RCC 7860 (cell line): ENCODE measurements at places on chromosomes 16 and 17.

DNA sequence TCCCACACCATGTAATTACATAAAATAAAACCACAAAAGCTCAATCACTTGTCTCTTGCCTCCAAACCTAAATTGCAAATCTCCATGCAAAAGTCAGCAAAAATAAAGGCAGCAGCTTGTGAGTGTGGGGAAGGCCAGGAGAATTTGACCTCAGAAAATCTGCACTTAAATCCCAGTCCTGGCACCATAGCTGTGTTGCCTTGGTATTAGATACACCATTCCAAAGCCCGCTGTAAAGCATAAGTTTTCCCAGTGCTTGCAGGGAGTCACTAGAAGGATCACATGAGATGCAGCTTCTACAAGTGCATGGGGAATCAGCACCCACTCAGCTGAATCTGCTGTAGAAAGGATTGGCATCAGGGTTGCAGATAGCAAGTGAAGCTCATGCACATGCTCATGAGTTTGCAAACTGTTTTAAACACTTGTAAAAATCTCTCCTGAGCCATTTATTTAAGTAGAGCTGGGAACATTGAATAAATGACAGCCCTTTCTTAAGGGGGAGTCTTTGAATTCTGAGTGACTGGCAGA lies 495.0 kb upstream of the HSBP1 start:
- DNase-seq, result no peak

DNA sequence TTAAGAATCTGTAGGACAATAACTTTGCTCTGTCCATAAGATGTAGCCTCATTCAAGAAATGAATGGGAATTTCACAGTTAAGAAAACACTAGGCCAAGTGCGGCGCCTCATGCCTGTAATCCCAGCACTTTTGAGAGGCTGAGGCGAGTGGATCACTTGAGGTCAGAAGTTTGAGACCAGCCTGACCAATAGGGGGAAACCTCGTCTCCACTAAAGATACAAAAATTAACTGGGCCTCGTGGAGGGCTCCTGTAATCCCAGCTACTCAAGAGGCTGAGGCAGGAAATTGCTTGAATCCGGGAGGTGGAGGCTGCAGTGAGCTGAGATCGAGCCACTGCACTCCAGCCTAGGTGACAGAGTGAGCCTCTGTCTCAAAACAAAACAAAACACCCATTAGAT lies 19.9 kb upstream of the RSL1D1 start:
- DNase-seq, result no peak

- DNase-seq, result peak; percentile 34
Measured at GRCh38 chr16:85553436-85554113, 59.5 kb upstream of the GSE1 start.

DNA sequence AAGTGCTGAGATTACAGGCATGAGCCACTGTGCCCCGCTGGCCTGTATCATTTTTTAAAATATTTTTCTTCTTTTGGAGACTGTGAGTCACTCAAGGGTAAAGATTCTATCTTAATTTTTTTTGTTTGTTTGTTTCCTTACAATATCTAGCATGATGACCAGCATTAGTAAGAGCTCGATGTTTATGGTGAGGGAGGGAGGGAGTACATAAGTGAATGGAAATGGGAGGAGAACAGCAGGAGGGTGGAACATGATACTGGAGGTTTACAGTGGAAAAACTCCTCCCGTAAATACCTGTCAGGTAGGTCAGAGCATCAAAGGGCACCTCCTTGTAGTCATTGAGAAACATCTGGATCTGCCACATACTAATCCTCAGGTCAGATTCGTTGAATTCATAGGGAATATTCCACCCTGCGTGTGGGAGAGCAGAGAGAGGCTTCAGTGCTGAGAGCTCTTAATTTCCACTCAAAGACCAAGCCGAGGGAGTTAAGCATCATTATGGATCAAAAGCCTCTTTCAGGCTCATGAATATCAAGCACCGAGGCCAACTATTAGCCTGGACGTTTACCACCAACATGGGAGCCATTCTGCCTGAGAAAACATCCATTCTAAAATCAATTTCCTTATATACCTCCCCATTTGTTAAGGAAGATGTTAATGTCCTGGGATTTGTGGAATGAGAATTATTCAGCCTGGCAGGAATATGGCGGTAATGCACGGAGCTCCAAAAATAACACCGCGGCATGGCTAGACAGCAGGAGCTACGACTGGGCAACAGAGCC lies 51.8 kb downstream of the LYRM1 start:
- no peak for DNase-seq

GRCh38 chr17:79201536-79202227 lies 127.1 kb downstream of the ENGASE start:
- peak; percentile 88 for DNase-seq

DNA sequence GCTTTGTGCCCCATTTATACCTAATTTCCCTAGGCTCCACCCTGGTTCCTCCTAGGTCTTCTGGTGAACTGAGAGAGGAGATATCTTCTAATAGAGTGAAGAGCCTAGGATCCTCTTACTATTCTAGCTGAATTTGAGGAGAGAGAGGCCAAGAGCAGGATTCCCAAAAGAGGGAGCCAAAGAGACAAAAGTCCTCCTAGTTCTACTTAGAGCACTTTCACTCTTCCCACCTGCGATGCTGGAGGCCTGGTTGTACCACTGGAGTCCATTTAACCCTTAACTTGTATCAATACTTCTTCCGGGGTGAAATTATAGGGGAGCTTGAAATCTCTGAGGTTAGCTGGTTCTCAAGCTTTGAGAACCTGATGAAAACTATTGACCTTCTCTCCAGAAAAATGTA lies 3.4 kb upstream of the SSH2 start:
- DNase-seq, result no peak

- no peak for DNase-seq
Measured at GRCh38 chr16:48276102-48276501, 28.8 kb upstream of the ABCC11 start.

DNA sequence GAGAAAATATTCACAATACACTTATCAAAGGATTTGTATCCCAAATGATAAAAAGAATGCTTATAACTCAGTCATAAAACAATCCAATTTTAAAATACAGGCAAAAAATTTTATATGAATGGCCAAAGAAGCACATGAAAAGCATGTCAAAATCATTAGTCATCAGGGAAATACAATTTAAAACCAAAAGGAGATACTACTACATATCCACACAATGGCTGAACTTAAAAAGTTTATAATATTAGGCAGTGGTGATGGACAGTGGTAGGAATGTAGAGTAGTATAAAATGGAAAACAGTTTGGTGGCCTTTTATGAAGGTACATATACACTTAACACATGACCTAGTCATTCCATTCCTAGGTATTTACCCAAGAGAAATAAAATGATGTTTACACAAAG lies 12.2 kb downstream of the CMC2 start:
- DNase-seq, result no peak

- no peak for DNase-seq
Measured at GRCh38 chr17:44376779-44377178, 12.7 kb downstream of the ITGA2B start.

- DNase-seq, result no peak
Measured at GRCh38 chr17:34010534-34010933, 244.6 kb upstream of the CCL2 start.

DNA sequence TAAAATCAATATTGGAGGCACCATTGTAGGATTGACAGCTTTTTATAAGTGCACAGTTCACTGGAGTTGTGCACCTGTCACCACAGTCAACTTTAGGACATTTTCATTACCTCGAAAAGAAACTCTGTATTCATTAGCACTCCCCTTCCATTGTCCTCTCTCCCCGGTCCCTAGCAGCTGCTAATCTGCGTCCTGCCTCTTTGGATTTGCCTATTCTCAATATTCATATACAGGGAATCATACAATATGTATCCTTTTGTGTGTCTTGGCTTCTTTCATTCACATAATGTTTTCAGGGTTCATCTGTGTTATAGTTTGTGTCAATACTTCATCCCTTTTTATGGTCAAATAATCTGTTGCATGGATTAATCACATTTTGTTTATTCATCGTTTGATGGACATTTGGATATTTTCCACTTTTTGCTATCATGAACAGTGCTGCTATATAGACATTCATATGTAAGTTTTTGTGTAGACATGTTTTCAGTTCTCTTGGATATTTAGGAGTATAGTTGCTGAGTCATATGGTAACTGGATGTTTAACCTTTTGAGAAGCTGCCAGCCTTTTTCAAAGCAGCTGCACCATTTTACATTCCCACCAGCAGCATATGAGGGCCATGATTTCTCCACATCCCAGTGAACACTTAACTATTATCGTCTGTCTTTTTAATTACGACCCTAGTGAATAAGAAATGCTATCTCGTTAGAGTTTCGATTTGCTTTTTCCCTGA lies 9.8 kb downstream of the DNAJA3 start:
- no peak for DNase-seq

- DNase-seq, result no peak
Measured at GRCh38 chr17:63700528-63701455, 867 bp upstream of the LIMD2 start.

- no peak for DNase-seq
Measured at GRCh38 chr17:28274591-28275265, 44.3 kb upstream of the TMEM97 start.

DNA sequence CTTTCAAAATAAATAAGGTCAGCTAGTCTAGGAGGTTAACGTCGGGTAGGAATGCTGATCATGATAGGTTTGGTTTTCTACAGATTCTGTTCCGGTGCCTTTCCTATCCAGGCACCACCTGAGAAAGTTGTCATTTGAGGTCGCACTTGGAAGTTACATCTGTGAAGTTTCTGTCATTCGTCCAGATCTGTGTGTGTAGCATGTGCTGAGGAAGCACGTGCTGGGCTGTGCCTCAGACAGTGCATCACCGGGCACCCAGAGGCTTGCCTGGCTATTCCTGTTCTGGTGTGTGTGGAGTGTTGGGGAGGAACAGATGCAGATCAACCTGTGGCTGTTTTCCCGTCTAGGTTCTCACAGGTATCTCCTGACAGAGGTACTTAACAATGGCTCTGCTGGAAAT lies 42.6 kb downstream of the DNAJA2 start:
- DNase-seq, result no peak

DNA sequence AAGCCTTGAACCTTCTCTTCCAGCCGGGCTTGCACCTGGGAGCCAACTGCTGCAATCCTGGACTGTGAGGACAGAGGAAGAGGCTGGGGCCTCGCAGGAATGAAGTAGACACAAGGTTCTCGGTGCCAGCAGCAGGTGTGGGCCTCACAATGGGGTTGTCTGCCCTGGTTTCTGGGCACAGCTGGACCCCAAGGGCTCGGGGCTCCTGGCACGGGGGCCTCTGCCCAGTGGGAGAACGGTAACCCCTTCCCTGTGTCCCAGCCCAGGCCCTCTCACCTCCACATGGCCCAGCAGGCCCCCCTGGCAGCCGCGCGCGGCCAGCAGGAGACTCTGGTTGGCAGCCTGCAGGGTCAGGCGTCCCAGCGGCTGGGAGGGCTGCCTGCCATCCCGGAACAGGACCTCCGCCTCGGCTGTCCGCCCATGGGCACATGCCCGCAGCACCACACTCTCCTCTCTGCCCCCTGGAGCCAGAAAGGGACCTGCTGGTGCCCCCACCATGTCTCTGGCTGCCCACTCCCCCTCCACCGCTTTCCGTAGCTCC lies 46.9 kb downstream of the RMI2 start:
- no peak for DNase-seq

- no peak for DNase-seq
Measured at GRCh38 chr17:17779015-17779611, 57.7 kb downstream of the SREBF1 start.

DNA sequence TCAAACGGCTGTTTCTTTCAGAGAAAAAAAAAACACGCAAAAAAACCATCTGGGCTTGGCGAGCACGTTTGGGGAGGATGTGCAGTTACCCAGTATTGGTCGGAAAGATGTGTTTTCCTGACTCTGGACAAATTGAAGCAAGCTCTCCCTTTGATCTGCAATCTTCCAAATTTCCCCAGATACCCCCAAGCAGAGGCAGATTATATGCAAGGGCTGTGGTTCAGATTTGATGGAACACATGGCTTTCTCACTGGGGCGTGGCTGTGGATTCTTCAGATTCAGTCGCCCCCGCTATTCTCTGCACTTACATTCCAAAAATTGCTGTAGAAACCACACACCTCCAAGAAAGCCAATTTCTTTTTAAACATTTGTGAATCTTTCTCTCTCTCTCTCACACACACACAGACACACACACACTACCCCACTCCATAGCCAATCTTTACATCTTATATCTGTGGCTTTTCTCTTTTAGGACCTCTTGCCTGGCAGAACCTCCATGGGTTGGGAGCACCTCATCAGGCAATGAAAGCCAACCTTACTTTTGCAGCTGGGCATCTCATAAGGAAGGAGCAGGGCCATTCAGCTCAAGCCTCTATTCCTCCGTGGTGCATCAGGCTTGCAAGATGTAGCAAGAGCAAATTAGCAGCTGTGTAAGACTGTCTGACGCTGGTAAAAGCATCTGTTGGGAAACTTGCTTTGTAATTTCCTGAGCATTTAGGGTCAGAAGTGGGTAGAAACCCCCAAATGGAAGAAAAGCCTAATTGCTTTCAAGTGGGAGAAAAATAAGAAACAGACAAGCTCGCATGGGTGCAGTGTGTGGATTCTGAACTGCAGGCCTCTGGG lies 103.9 kb upstream of the FAM20A start:
- no peak for DNase-seq

DNA sequence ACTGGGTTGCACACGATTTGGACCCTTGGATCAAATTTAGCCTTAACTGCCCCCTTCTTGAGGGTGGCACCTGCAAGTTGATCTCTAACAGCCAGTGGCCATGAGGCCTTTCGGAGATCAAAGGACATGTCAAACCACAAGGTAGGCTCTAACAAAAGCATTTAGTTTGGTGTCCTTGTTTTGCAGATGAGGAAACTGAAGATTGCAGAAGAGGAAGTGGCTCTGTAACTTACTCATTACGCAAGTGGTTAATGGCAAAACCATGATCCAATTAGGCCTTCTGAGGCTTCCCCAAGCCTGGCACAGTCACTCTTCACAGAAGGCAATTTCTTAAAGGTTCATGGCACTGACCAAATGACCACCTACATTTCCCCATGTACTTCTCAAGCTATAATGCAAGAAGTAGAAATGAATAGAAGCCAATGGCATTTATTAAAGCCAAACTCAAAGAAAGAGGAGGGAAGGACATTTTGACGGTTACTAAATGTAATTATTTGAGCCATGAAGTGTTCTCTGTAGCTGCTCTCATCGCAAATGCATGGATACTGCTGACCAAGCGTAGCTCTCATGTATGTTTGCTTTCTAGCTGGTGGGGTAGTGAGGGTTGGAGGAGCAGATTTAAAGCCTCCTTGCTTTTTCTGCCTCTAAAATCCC lies 32.8 kb upstream of the ABCC12 start:
- no peak for DNase-seq

- DNase-seq, result no peak
Measured at GRCh38 chr17:63505341-63505740, 17.8 kb upstream of the KCNH6 start.

- DNase-seq, result no peak
Measured at GRCh38 chr17:3669548-3669947, 936 bp downstream of the EMC6 start.

GRCh38 chr16:90032674-90033331 lies 13.5 kb upstream of the DBNDD1 start:
- no peak for DNase-seq

- no peak for DNase-seq
Measured at GRCh38 chr16:84891149-84891795, 71.5 kb downstream of the CRISPLD2 start.
